Activated T-helper 1 cell treated with anti-CD3 and anti-CD28 coated beads, Interleukin-2, amount 50 U/mL, for 16 hours (primary cell): ENCODE measurements at places on chromosomes 5 and 9.

- DNase-seq = no peak
These were observed 59.8 kb upstream of the TBC1D9B start for GRCh38 chr5:179967489-179967888.

- DNase-seq = no peak
These were observed 110.2 kb upstream of the DAPK1 start for GRCh38 chr9:87387351-87388011.

DNA sequence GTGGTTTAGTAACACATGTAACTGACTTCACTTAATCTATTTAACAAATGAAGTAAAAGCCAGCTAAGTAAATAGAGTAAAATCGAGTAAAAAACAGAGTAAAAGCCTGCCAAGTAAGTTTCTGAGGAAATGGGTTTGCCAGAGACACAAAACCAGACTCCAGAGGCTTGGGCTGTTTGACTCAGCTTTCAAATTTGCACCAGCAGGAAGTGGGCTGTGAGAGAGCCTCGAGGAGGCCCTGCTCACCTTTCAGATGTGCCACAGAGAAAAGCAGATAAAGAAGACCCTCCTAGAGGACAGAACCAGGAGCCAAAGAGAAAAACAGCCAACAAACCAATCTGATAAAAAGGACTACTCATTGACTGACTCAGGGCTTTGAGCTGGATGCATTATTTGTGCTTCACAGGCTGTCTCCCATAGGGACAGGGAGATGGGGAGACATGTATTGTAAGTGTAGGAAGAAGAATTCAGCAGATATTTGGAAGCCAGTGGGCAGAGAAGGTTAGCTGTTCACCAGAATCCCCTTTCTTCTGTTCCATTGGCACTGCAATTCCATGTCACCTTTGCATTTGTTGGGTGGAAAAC, 14.4 kb upstream of the AMACR start:
- no peak for DNase-seq

DNA sequence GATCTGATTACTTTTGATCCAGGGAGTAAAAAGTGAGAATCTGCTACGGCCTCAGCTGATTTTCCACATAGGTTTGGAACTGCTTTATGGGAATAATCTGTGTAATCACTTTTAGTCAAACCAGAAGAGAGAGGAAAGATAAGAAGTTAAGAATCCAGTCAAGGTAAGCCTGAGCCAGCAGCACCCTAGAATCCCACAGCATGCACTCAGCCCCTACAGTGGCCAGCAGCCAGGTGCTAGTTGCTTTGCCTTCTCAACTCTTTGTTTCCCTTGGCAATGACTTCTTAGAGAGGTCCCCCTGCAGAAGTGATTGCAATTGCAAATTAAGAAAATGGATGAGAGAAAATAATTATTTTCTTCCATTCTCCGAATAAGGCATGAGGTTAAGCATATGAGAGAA, 59.7 kb upstream of the TMED7 start:
- no peak for DNase-seq

DNA sequence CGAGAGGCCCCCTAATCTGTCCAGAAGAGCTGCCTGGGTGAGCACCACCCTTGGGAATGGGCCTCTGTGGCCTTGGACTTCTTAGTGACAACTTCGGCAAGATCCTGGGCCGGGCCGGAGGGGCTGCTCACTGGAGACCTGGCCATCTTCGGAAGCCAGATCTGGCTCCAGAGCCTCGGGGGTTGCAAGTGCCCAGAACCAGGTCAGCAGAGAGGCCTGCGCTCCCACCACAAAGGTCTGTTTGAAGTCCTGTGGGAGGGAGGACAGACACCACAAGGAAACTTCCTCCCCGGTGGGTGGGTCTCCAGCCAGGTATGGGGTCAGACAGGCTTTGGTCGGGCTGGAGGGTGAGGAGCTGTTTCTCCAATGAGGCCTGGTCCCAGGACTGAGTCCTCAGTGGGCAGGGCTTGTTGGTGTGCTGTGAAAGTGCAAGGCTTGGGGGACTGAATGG, 86.1 kb downstream of the DAB2IP start:
- DNase-seq = no peak

GRCh38 chr5:151130922-151131891, 26.4 kb downstream of the ANXA6 start:
- no peak for DNase-seq

- DNase-seq = no peak
These were observed 467 bp upstream of the SMIM32 start for GRCh38 chr5:136193322-136193935.

GRCh38 chr9:109542922-109543321, 44.8 kb upstream of the PTPN3 start:
- no peak for DNase-seq
